ENCODE measurements at places on chromosomes 1 and 21. TPM values are rescaled to one million over a fixed set of nuclear protein-coding genes. Genes with fewer than 3 reads are reported as not detected.

C1QTNF12 gene
- total RNA-seq, result 1.5 TPM

TAS1R1 gene
- total RNA-seq, result not detected

TBX19 gene
- 0.56 TPM for total RNA-seq

KIF2C gene
- total RNA-seq, result 36.7 TPM

TSPAN2 gene
- 0.69 TPM for total RNA-seq

SLC19A2 gene
- 31.4 TPM for total RNA-seq

CD1D gene
- 0.04 TPM for total RNA-seq

KCNN3 gene
- 0.02 TPM for total RNA-seq

CR2 gene
- 0.04 TPM for total RNA-seq

ERVH48-1 gene
- 0.04 TPM for total RNA-seq

NUP210L gene
- total RNA-seq, result 0.06 TPM

PCSK9 gene
- total RNA-seq, result 2.3 TPM

PI4KB gene
- total RNA-seq, result 28.8 TPM

HTR6 gene
- total RNA-seq, result 0.19 TPM

HAO2 gene
- not detected for total RNA-seq

HES3 gene
- total RNA-seq, result not detected

CRP gene
- total RNA-seq, result not detected

CFHR3 gene
- 0.15 TPM for total RNA-seq
